ENCODE measurements at places on chromosomes 7 and 10.

DNA sequence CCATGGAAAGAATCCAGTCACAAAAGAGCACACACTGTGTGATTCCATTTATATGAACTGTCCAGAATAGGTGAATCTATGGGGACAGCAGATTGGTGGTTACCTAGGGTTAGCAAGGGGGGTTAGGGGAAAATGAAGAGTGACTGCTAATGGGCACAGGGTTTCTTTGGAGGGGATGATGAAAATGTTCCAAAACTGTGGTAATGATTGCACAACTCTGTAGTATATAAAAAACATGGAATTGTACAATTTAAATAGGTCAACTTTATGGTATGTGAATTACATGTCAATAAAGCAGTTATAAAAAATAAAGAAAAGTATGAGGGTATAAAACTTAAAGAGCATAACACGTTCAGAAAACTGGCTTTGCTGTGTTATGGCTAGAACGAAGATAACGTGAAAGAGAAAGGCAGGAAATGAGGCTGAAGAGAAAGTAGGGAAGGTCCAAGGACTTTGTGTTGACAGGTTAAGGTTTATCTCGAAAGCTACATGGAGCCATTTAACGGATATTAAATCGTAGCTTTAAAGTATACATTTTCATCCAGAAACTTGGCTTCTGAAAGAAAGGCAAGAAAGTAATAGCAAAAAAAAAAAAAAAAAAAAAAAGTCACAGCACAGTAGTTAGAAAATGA is 26.4 kb upstream of the MSS51 start:
- DNase-seq = no peak

- DNase-seq = no peak
Observed at GRCh38 chr7:78055001-78055573, 256.5 kb downstream of the PHTF2 start.

DNA sequence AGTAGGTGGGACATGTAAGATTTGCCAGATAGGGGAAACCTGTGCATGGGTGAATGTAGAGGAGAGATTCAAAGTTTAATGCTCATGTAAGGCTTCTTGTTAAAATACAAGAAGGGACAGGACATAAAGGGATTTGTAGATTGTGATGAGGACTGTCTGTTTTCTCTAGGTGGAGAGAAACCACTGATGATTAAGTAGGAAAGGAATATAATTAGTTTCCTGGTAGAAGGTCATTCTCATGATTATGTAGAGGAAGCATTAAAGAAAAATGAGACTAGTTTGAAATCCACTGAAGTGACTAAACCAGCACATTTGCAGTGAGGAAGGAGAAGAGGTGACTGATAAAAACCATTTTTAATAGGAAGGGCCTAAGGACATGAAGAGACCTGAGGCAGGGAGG is 19.6 kb upstream of the MACC1 start:
- no peak for DNase-seq

DNA sequence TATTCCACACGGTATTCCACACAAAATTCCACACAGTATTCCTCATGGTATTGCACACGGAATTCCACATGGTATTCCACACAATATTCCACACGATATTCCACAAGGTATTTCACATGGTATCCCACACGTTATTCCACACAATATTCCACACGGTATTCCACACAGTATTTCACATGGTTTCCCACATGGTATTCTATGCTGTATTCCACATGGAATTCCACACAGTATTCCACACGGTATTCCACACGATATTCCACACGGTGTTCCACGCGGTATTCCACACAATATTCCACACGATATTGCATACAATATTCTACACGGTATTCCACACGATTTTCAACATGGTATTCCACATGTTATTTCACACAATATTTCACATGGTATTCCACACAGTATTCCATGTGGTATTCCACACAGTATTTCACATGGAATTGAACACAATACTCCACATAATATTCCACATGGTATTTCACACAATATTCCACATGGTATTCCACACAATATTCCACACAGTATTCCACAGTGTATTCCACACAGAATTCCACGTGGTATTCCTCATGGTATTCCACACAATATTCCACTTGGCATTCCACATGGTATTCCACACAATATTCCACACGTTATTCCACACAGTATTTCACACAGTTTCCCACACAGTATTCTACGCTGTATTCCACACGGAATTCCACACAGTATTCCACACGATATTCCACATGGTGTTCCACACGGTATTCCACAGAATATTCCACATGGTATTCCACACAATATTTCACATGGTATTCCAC is 136.0 kb upstream of the CHST15 start:
- DNase-seq = peak; percentile 27

DNA sequence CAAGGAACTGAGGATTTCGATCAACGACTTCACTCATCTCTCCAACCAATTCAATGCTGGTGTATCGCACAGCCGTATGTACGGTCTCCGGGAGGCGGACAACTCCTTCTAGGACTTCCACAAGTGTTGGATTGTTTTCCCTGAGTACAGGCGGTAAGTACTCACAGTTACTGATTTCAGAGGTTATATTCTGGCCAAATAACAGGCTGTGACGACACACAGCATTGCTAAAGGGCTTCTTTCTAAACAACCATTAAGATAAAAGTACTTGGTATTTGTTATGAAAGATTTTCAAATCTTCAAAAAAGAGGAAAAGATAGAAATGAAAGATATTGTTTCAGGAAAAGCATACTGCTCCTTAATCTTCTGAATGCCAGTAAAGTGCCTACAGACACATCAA is 52.2 kb downstream of the IRF5 start:
- no peak for DNase-seq

DNA sequence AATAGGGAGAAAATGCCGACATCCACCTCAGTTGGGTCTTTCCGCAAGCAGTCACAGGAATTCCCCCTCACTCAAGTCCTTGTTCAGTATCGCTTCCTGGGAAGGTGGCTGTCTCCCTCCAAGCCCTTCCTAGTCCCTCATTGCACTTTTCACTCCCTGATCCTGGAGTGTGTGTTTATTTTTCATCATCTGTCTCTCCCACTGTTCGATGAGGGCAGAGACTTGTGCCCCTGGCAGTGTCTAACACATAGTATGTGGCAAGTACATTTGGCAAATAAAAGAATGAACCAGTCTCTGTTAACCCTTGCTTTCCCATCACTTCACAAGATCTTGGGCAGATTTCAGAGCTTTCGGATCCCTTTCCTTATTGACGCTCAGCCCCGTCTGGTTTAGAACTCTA is 24.0 kb upstream of the CACUL1 start:
- DNase-seq = no peak

DNA sequence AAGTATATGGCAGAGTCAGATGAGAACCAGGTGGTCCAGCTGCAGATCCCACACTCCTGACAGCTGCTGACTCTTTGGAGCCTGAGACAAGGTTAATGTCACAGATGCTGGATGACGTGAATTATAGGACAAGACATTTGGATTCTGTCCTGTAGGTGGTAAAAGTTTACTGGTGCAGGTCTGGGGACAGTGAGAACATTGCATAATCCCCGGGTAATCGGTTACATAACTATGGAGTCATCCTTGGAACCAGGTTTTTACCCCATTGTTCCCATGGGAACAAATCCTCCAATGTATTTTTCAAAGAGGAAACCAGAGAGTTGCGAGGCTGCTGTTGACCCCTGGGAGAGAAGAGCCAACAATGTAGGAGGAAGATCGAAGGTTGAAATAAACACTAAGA is 27.5 kb upstream of the ZCCHC24 start:
- no peak for DNase-seq

- no peak for DNase-seq
Observed at GRCh38 chr10:111247781-111248389, 171.1 kb downstream of the ADRA2A start.

GRCh38 chr7:1767524-1767923 is 97.4 kb downstream of the ELFN1 start:
- DNase-seq = no peak

DNA sequence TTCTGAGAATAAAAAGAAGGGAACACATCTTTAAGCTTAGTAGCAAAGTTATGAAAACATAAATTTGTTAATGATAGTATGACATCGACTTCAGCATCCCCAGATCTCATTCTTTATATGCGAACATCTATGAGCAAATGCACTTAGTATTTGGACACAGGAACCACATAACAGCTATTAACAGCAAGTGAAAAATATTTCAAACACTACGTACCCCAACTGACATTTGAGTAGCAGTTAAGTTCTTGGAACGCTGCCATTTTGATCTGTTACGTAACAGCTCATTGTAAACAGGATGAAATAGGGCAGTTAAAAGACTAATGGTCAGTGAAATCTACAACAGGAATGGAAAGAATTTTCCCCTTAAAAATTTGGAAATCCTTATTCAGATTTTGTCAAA is 428.9 kb downstream of the TNS3 start:
- peak; percentile 89 for DNase-seq

- DNase-seq = no peak
Observed at GRCh38 chr10:16931930-16932329, 114.7 kb upstream of the RSU1 start.

DNA sequence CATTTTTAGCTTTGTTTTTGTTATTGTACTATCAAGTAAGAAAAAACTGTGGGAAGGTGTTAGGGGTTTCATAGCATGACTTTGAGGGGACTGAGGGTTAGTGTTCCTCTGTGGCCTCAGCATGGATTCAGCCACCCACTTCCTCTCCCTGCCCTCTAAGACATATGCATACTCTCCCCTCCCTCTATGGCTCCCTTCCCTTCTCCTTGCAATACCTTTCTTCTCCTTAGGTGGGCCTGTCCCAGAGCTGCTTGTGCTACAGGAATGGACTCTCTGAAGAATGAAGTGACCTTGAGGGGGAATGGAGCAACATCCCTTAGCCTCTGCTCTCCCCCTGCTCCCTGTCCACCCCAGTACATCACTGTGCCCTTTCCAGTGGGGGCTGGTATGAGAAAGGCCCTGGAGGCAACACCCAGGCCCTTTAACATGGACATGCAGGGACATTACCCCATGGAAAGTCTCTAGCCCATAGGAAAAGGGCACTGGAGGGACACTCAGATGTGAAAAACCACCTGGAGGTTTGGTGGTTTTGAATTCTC is 22.4 kb downstream of the CDH23 start:
- DNase-seq = no peak

GRCh38 chr7:111982804-111983203 is 223.4 kb downstream of the DOCK4 start:
- no peak for DNase-seq

GRCh38 chr10:116596062-116596461 is 5.3 kb downstream of the PNLIPRP1 start:
- no peak for DNase-seq

DNA sequence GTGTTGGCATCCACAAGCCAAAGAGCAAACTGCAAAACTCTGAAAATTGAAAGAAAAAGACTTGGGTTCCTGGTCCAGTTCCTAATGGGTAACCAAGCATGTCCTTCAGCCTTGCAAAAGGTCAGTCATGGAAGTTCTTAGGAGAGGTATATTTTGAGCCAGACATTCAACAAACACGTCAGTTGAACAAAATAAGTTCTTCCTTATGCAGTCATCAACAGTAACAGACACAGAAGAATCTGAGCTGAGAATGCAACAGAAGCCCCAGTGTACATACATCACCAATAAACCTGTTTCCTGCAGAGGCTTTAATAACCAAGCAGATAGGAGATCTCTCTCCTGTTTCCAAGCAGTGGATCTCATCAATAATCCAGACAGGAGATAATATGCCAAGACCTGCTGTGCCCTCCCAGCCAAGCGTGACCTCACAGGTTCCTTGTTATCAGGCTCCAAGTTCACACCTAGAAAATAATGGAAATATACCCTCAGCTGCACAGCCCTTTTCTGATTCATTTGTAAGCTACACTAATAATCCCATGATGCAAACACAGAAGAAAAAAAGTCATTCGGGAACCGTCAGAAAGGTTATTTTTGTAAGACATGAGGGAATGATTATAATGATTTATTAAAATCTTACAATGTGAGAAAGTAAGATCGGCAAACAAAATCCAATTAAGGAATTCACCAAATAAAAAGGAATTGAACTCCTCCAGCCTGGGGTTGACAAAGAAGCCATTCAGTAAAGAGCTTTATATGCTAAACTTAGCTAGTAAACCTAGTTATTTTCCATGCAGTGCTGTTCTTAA is 90.7 kb downstream of the DGKI start:
- DNase-seq = no peak

GRCh38 chr7:155020996-155021395 is 18.1 kb upstream of the PAXIP1 start:
- DNase-seq = no peak

GRCh38 chr10:70743430-70743788 is 41.8 kb downstream of the TBATA start:
- no peak for DNase-seq

GRCh38 chr7:128799451-128799850 is 7.7 kb downstream of the CCDC136 start:
- DNase-seq = no peak

DNA sequence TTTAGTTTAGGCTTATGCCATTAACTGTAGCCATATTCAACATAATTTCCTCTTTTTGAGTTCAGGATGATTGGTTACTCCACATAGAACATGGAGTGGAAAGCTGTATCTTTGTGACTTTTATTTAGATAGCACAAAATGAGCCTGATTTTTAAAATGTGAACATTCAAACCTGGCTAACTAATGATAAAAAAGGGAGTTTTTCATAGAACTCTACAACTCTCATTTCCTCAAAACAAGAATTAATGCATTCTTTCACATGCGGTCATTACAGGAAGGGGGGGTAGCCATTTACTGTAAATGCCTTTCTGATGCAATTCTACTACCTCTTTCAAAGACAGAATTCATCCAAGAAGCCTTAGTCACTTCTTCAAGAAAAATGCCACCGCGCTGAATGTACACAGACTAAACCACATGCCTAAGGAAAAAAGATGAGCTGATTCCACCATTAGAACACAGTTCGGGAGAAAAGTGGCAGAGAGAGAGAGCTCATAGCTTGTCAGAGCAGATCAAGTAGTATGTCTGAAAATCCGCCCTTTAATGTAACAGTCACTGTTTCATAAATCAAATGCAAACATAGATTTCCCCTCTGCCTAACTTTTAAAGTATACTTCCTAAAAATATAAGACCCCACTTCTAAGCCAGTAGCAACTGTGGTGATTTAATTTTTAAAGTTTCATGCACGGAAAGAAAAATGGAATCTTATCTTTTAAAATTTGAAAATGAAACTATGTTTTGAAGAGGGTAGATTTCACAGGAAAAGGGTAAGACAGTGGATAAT is 226.4 kb upstream of the KLF14 start:
- DNase-seq = peak; percentile 93

DNA sequence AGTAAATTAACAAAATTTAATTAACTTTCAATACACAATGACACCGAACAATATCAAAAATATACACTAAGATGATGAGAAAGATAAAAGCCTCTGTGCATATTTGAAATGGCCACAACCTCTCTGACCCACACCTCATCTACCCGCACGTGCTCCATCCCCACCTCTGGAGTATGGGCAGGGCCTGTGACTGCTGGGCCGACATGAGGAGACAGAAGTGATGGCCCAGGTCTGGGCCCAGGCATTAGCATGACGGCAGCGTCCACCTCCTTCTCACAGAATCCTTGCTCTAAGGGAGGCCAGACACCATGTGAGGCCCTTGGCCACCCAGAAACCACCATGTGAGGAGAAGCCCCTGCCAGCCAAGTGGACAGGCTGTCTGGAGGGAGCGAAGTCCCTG is 122.1 kb upstream of the RNF32 start:
- no peak for DNase-seq

GRCh38 chr7:121419201-121420148 is 23.4 kb upstream of the FAM3C start:
- no peak for DNase-seq

GRCh38 chr10:125107166-125107949 is 53.0 kb downstream of the CTBP2 start:
- DNase-seq = no peak

GRCh38 chr10:35375091-35375765 is 38.9 kb downstream of the CCNY start:
- no peak for DNase-seq

GRCh38 chr7:67788669-67789068 is 792.0 kb downstream of the TYW1 start:
- DNase-seq = no peak
